ENCODE measurements at places on chromosomes 5 and 9.
A peak's percentile ranks its signal among the peaks of the same experiment; 100 is the strongest.

DNA sequence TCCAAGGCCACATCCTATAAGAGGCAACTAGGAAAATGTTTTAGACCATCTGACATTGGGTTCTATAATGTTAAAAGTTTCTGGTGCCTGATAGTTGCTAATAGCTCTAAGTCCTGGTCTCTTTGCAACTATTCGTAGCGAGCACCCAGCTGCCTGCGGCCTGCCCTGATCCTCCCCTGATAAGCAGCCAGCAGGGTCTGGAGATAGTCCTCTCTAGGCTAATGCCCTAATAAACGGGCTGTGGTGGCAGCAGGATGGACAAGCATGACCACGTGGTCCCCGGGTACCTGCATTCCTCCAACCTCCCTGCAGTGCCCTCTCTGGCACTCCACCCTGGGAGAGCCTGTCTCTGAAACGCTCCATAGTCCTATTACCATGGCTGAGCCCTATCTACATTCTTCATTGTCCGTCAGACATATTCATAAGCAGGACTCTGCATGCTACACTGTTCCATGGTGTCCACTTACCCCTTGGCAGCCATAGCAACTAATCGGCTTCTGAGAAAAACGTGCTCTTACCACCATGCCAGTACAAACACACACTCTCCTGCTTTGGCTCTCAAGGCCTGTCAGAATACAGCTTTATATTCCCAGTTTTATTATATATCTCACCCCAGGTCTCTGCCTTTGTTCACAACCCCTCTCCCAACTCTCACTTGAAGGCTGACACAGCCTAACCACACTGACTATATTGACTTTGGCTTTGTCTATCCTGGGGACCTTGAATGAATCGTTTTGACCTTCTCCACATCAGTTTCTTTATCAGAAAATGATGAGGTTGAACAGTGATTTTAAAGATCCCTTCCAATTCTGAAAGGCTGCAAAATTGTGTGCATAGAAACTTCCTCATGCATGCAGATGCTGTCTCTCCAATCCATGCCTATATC lies 49.9 kb upstream of the DAPK1 start:
- DNase-seq = no peak

DNA sequence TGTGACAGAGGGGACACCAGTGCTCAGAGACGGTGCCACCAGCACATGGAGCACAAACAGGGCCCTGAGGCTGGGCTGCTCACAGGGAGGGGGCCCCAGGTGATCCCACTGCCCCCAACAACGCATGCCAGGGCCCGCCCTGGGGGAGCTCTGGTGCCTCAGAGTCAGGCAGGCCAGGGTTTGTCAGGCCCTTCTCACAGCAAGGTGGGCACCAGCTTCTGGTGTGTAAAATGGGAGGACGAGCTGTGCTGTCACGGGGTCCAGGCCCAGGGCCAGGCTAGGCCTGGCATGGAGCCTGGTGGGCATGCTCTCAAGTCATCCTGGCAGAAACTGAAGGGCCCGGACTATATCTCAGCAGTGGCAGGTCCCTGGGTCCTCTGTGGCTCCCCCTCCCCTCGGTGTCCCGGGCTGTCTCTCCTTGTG lies 34.5 kb downstream of the PRRT1B start:
- no peak for DNase-seq

DNA sequence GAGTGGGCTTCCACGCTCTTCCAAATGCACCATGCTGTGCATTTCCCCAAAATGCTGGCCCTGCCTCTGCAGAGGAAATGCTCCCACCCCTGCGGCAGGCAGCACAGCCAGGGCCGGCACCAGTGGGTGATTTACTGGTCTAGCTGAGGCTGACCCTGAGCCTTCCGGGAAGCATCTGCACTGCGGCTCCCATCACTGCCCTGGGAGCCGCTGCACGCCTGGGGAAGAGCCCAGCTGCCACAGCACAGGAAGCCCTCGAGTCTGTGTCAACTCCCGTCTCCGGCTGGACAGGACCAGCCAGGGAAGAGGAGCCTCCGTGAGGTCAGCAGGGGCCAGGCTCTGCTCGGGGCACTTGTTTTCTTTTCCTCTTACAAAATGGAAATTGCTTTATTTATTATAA lies 25.1 kb upstream of the EEIG1 start:
- DNase-seq = no peak

GRCh38 chr9:86962692-86963091 lies 15.4 kb upstream of the GAS1 start:
- DNase-seq = no peak

DNA sequence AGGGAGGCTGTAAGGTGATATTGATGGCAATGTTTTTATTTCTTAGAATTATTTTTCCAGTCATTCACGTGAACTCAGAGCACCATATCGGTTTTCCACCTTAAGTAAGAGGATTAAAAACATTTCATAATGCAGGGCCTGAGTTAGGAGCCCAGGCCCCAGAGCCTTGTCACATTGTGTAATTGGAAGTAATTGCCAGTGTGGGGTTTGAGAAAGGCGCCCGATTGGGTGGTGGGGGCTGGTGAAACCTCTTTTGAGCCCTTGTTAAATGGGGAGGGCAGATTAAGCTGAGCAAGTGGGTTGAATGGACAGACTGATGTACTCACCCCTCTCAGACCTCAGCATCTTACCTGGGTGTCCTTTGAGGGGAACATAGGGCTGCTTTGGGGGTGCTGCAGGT lies 116.7 kb upstream of the PITX1 start:
- DNase-seq = peak; percentile 65

- DNase-seq = no peak
These were observed 59.4 kb upstream of the C5orf46 start for GRCh38 chr5:147965715-147966114.

DNA sequence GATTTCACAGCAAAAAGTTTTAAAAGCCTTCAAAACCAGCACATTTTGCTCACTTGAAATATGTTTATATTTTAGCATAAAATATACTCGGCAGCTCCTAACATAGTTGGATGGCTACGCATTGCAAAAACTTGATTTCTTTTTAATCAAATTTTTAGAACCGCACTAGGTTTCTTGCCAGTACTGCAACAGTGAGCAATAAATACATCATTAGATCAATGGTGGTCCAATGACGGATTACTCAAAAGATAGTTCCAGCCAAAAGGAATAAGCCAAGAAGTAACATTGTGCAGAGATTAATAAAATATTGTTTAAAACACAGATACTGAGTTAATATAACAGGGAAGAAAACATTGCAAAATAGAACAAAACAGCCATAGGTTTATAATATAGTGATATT lies 5.5 kb downstream of the MARCHF3 start:
- no peak for DNase-seq

- DNase-seq = no peak
These were observed 86.8 kb upstream of the CDH6 start for GRCh38 chr5:31106691-31107090.

- no peak for DNase-seq
These were observed 163.3 kb downstream of the MACROH2A1 start for GRCh38 chr5:135235551-135236227.

GRCh38 chr9:91312717-91313325 lies 48.9 kb downstream of the AUH start:
- DNase-seq = no peak

- DNase-seq = no peak
These were observed 452.5 kb upstream of the RIOK2 start for GRCh38 chr5:97635553-97635952.

All from HL-60 (cell line).